ENCODE measurements at places on chromosomes 4 and X.
A peak's percentile ranks its signal among the peaks of the same experiment; 100 is the strongest.

GRCh38 chrX:8755813-8756212 lies 23.9 kb upstream of the ANOS1 start:
- no peak for DNase-seq

DNA sequence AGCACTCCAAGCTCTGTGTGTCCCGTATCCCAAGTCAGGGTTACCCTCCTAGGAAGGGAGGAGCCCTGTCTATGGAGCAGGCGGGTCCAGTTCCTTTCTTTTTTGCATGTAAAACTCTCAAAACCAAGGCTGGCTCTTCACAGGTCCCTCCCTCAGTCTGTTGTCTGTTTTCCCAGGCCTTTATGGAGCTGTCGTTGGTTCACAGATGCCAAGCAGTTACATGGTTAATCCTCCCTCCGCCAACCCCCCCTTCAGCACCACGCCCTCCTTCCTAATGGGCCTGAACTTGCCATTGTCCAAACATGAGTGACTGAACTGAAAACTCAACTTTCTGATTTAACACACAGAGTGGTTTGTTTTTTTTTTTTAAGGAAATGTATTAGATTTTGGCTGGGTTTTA lies 148.3 kb downstream of the STOX2 start:
- no peak for DNase-seq

GRCh38 chr4:156558373-156559025 lies 413.1 kb downstream of the PDGFC start:
- DNase-seq: no peak

- peak; percentile 31 for DNase-seq
These were observed 350.9 kb downstream of the MID1IP1 start for GRCh38 chrX:39152106-39152649.

- DNase-seq: no peak
These were observed 72.3 kb upstream of the ZNF518B start for GRCh38 chr4:10529291-10530136.

DNA sequence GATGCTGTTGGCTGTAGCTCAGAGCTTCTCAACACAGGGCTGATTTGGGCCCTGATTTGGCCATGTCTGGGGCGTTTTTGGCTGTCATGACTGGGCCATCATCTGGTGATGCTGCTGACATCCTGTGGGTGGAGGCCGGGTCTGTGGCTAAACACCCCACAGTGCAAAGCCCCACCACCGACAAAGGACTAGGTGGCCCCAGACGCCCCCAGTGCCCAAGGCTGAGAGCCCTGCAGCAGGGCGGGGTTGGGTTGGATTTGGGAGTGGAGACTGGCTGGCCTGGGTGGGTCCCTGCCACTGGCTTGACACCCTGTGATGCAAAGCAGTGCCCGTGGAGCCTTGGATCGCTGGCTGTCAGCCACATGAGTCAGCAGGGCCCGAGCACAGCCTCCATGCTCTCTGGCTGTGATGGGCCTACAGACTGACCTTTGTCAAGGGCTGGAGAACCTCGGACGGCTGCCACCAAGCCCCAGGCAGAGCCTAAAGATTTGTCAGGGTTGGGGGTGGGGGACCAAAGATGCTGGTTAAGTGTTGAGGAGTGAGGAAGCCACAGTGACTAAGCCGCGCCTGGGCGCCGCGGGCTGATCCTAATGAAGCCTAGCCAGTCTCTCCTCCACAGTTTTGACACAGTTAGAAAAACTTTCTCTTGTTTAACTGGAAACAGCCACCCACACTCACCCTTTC lies 28.3 kb downstream of the CYTL1 start:
- DNase-seq: no peak

- no peak for DNase-seq
These were observed 9.0 kb downstream of the TCEAL1 start for GRCh38 chrX:103637604-103638338.

DNA sequence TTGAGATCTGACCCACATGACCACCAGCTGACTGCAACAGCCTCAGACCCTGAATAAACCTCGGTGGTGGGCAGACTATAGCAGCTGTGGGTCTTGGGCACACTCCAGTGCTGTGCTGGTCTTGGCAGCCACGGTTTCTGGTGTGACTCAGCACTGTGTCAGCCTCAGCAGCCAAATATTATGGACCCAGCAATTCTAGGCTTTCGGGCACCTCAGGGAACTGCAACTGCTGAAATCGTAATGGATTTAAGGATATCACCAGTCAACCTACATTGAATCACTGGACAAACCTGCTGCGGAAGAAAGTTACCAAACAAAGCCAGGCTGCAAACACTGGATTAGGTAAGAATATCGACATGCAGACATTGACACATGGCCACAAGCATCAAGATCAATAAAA lies 10.5 kb upstream of the UBE2NL start:
- DNase-seq: no peak

DNA sequence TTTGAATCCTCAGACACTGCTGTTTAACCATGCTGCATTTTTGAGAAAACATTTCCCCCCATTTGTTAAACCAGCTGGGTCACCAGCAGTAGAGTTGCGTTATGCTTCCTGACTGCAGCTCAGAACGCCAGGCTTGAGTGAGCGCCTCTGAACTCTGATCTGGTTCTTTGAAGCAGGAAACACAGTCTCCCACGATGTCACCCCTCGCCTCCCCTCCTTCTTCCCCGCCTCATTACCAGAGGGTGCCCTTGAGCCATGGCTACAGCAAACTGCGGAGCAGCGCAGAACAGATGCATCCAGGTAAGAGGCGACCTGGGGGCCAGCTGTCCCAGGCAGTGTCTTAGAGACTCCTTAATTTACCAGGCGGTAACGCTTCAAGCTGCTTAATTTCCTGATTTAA lies 78.4 kb downstream of the REPS2 start:
- no peak for DNase-seq

DNA sequence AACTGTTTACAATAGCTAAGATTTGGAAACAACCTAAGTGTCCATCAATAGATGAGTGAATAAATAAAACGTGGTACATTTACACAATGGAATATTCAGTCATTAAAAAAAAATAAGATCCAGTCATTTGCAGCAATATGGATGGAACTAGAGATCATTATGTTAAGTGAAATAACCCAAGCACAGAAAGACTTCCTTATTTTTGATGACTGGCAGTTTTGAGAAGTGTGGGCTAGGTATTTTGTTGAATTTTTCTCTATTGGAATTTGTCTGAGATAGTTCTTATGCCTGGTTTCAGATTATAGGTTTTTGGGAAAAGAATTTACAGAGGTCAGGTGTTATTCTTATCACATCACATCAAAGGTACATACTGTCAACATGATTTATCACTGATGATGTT lies 293.8 kb upstream of the ARSJ start:
- no peak for DNase-seq

- DNase-seq: no peak
These were observed 47.4 kb downstream of the MAMLD1 start for GRCh38 chrX:150410513-150410912.

GRCh38 chr4:10183462-10183861 lies 66.9 kb upstream of the WDR1 start:
- no peak for DNase-seq

DNA sequence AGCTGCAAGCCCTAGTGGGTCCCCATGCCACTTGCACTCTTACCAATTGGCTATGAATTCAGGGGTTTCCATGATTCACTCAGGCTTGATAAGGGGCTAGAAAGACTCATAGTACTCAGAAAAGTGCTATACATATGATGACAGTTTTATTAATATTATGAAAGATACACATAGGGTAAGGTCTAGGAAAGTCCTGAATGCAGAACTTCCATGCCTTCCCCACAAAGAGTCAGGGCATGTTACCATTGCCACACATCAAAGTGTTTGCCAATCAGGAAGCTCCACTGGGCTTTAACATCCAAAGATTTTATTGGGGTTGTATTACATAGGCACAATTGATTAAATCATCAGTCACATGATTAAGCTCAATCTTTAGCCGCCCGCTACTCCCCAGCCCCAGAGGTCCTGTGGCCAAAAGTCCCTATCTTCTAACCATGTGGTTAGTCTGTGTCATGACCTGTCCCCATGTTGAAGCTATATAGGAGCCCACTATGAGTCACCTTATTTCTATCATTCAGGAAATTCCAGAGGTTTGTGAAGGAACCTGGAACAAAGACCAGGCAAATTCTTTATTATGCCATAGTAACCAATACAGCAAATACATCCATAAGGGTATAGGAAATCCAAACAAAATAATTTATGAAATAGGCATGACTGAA lies 635.6 kb downstream of the STPG2 start:
- DNase-seq: no peak

DNA sequence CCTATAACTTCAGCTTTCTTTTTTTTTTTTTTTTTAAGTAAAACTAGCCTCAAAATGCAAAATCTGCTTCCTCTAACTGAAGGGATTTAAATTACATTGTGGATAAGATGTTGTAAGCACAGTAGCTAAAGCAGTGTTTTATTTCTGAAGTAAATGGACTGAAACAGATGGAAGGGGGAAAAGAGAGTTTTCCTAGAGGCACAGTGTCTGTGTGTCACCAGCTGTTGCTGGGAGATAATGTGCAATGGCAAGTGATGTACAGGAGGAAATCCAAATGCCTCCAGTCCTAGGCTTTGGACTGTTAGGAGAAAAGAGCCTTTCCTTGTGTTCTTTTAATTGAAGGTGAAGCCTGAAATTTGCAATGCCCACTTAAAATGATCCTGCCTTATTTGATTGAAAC lies 672.1 kb downstream of the GRXCR1 start:
- DNase-seq: no peak

- peak; percentile 6 for DNase-seq
These were observed 606.0 kb downstream of the BCOR start for GRCh38 chrX:39491548-39492297.

DNA sequence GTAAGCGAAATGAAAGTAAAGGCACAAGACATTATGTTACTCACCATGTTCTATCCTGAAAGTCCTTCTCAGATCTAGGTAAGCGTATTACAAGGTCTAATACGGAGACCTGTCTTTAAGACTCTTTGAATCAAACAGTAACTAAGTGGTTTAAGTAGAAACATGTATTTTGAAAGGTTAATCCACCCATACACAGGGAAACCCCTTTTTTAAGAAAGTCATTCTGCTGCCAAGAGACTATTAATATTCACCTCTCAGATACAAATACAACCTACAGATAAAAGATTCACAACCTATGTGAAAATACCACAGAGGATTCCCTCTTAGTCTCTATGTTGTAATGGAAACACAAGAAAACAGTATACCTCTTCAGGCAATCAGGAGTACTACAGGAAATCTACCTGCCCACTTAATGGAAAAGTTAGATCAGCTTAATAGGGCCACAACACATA lies 63.2 kb upstream of the TNIP3 start:
- no peak for DNase-seq

- DNase-seq: no peak
These were observed 50.0 kb downstream of the WFS1 start for GRCh38 chr4:6319530-6320150.

GRCh38 chr4:31929676-31930345 lies 1209.6 kb downstream of the PCDH7 start:
- DNase-seq: no peak

DNA sequence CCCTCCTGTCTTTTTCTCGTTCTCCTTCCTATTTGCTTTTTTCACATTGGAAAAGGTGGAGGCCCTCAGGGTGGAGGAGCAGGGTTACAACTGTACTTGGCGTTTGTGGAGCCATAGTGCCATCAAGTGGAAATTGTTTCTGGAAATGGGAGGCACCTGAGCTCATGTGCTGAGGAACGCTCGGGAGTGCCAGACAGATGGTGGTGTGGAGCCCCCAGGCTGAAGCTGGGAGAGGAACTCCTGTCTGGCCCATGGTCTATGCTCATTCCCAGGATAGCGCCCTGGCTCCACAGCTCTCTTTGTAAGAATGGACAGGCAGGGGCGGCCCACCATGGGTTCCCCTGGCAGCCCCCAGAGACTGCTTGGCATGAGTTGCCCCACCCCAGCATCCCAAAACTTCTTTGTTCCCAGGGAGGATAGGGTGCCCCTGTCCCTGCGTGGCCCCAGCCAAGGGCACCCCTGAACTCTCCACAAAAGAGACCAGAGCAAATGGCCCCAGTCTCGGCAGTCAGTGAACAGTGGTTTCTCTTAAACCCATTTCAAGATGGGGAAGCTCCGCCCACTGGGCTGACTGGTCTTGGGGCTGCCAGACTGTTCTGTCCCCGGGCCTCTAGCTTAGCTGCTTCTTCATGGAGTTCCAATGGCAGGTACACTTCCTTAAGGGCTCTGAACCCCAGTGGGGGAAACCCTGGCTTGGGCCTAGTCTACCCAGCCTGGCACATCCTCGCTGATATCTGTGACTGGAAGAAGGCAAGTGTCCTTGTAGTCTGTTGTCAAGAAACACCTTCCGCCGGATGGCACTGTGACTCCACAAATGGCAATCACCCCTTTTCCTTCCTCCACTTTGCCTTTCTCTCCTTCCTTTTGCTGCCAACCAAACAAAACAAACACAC lies 70.1 kb downstream of the NBDY start:
- no peak for DNase-seq

DNA sequence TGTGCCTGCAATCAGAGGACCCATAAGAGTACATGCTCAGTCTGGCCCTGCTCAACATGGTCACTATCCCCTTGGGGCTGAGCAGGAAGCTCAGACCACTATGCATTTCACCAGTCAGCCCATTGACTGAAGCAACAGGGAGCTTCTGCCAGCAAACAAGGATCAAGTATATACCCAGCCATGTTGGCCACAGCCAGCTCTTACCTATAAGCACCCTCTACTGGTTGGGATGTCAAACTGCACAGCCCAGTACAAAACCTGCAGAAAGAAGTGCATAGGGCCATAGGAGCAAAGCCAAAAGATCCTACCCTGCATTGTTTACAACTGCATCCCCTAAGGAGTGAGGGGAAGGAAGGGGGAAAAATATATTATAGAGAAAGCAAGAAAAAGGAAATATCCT lies 214.4 kb upstream of the CPEB2 start:
- DNase-seq: no peak

DNA sequence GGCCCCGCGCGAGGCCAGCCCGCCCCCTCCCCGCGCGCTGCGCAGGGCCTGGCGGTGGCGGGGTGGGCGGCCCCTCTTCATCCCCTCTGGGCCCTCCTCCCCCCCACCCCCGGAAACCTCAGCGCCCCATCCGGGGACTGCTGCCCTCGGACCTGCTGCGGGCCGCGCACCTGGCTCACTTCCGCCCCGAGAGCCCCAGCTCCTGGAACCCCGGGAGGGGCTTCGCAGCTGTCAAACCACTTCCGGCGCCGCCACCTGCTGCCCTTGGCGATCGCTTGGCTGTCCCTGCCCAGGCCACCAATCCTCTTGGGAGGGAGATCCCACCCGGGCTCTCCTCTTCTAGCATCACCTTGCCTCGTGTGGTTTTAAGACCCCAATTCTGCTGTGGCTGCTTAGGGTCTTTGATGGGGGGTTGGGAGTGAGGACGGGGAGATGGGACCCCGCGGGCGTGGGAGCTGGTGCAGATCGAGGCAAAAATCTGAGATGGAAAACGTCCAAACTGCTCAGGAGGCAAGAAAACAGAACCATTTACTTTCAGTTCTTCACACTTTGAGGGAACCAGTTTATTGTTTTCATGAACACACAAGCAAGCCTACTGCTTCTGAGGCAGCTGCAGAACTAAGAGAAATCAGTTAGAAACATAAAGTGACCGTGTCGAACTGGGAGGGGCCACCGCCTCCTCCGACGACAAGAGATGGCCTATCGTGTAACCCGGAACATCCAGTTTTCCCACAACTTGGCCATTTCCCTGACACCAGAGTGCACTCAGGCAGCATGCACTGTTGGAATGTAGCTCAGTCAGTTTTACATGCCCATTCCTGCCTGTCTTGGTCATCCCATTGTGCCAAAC lies 754 bp downstream of the MTMR1 start:
- DNase-seq: peak; percentile 62
